ENCODE measurements at places on chromosomes 3 and 15. TPM values are rescaled to one million over a fixed set of nuclear protein-coding genes. Genes with fewer than 3 reads are reported as not detected.

DNA sequence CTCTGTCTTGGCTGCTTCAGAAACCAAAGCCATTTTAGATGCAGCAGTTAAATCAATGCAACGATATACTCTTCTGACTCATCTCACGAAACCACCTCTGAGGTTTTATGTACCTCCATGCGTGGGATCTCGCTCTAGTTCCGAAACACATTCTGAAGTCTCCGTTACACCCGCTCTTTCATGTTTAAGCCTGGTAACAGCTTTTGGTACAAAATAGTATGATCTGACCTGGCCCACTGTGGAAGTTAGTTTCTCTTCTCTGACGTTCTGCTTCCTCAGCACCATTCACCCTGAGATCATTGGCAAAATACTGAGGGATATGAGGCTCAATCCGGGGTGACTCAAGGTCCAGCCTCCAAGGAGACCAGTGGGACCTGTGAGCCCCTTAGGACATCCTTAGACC is 121.9 kb downstream of the TMEM266 start:
- no peaks in the 10 kb centered on the region for H3K36me3 ChIP-seq
- peaks cover 9% of the 10 kb centered on the region for H3K4me1 ChIP-seq
- no peaks in the 10 kb centered on the region for H3K27me3 ChIP-seq
- no peak overlapping the region for H3K27ac ChIP-seq
- no peak overlapping the region for H3K4me3 ChIP-seq
- DNase-seq, result no peak

- no peaks in the 10 kb centered on the region for H3K27me3 ChIP-seq
- no peaks in the 10 kb centered on the region for H3K4me1 ChIP-seq
- no peak for DNase-seq
Measured at GRCh38 chr3:193207290-193208273, 33.4 kb upstream of the PLAAT1 start.

- H3K27me3 ChIP-seq, result no peaks in the 10 kb centered on the region
- no peak overlapping the region for H3K4me3 ChIP-seq
- no peaks in the 10 kb centered on the region for H3K36me3 ChIP-seq
- no peak for DNase-seq
- no peak overlapping the region for H3K27ac ChIP-seq
Measured at GRCh38 chr15:56042498-56042897, 49.1 kb upstream of the NEDD4 start.

Gene PLSCR2
- not detected for total RNA-seq

Gene CLCN2
- 1.9 TPM for total RNA-seq
